Activated CD8-positive, alpha-beta T cell treated with anti-CD3 and anti-CD28 coated beads, Interleukin-2, amount 10 ng/mL, durations not matched to agents 7 days and 5 days (primary cell): ENCODE measurements at places on chromosomes 5 and 9. TPM values are rescaled to one million over a fixed set of nuclear protein-coding genes. Genes with fewer than 3 reads are reported as not detected.
A peak's percentile ranks its signal among the peaks of the same experiment; 100 is the strongest.

GRCh38 chr9:76896035-76896434 lies 9.9 kb downstream of the PRUNE2 start:
- H3K4me3 ChIP-seq = no peak overlapping the region
- H3K27ac ChIP-seq = no peak overlapping the region

DNA sequence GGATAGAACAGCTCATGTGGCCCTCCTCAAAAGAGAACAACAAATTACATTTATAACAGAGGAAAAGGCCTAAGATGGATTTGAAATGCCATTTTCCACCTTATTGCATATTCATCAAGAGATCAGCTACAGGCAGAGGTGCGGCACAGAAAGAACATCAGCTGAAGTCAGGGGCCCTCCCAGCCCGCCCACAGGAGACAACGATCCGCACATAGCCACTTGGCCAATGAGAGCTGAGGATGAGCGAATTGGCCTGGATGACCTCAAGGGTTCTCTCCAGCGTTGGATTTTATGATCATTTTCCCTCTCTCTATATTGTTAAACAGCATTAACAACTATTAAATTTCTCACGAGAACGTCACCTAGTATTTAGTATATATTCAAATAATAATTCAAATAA lies 97.6 kb downstream of the GNAQ start:
- peaks cover 4% of the 10 kb centered on the region for H3K36me3 ChIP-seq
- H3K4me3 ChIP-seq = no peak overlapping the region
- H3K4me1 ChIP-seq = no peaks in the 10 kb centered on the region
- DNase-seq = no peak
- H3K27ac ChIP-seq = no peak overlapping the region

GRCh38 chr5:177103523-177104253 lies 17.0 kb downstream of the FGFR4 start:
- no peaks in the 10 kb centered on the region for H3K36me3 ChIP-seq
- no peaks in the 10 kb centered on the region for H3K4me1 ChIP-seq
- no peak overlapping the region for H3K4me3 ChIP-seq
- peak overlapping the region; percentile 43 for H3K27ac ChIP-seq
- H3K27me3 ChIP-seq = peaks cover 5% of the 10 kb centered on the region

GRCh38 chr9:83434254-83434653 lies 103.9 kb downstream of the FRMD3 start:
- H3K36me3 ChIP-seq = no peaks in the 10 kb centered on the region
- H3K27ac ChIP-seq = no peak overlapping the region
- H3K27me3 ChIP-seq = no peaks in the 10 kb centered on the region
- DNase-seq = no peak
- H3K4me1 ChIP-seq = no peaks in the 10 kb centered on the region

PRDM9 gene
- not detected for total RNA-seq

GRCh38 chr9:69949396-69949795 lies 94.3 kb upstream of the MAMDC2 start:
- H3K27ac ChIP-seq = no peak overlapping the region
- DNase-seq = no peak
- no peaks in the 10 kb centered on the region for H3K36me3 ChIP-seq

GRCh38 chr5:6950250-6950649 lies 237.0 kb downstream of the TENT4A start:
- no peak overlapping the region for H3K27ac ChIP-seq
- no peaks in the 10 kb centered on the region for H3K36me3 ChIP-seq
- DNase-seq = no peak

CTNND2 gene
- total RNA-seq = not detected

DNA sequence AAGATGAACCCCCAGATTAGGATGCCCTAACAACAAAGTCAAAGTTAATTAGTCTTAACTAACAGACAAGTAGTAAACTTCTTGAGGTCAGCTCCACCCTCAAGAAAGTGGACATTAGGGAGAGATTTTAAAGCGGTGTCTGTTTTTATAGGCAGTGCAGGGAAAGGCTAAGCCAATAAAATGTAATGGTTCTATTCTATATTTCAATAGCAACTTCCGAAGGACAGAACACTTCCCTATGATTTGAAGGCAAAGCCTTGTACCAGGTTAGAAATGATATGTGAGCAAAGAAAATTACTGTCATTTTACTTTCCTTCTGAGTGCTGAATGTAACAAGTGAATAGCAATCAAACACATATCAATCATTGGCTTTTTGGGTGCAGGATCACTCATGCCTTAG lies 455.2 kb downstream of the ISL1 start:
- no peaks in the 10 kb centered on the region for H3K36me3 ChIP-seq
- no peaks in the 10 kb centered on the region for H3K4me1 ChIP-seq
- no peak for DNase-seq
- no peaks in the 10 kb centered on the region for H3K27me3 ChIP-seq

SVEP1 gene
- not detected for total RNA-seq

FLT4 gene
- total RNA-seq = 0.90 TPM

DNA sequence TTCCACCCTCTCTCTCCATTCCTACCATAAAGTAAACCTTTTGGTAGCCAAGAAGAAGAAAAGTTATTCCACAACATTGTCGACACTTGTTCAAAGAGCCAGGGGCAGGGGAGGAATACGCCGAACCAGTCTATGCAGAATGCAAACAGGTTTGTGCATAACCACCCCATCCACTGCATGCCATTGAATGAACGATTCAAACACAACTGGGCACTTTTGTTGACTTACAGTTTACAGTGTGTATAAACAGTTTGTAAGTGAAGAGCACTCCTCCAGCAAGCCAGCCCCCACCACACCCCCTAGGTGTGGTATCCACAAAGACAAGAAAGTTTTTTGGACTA lies 6.8 kb upstream of the S1PR3 start:
- H3K36me3 ChIP-seq = no peaks in the 10 kb centered on the region
- no peak for DNase-seq
- no peak overlapping the region for H3K27ac ChIP-seq
- H3K4me1 ChIP-seq = peaks cover 7% of the 10 kb centered on the region
- H3K4me3 ChIP-seq = no peak overlapping the region

IL5 gene
- 0.71 TPM for total RNA-seq

GRCh38 chr9:122125509-122126330 lies 32.6 kb upstream of the TTLL11 start:
- no peaks in the 10 kb centered on the region for H3K36me3 ChIP-seq
- H3K27me3 ChIP-seq = peaks cover 30% of the 10 kb centered on the region
- no peak overlapping the region for H3K4me3 ChIP-seq
- no peak for DNase-seq
- peaks cover 22% of the 10 kb centered on the region for H3K4me1 ChIP-seq
- H3K27ac ChIP-seq = no peak overlapping the region

C5orf58 gene
- not detected for total RNA-seq

- no peaks in the 10 kb centered on the region for H3K4me1 ChIP-seq
- no peaks in the 10 kb centered on the region for H3K36me3 ChIP-seq
- no peaks in the 10 kb centered on the region for H3K27me3 ChIP-seq
- no peak overlapping the region for H3K4me3 ChIP-seq
- no peak for DNase-seq
These were observed 188.9 kb downstream of the SLIT3 start for GRCh38 chr5:169112016-169112415.

DNA sequence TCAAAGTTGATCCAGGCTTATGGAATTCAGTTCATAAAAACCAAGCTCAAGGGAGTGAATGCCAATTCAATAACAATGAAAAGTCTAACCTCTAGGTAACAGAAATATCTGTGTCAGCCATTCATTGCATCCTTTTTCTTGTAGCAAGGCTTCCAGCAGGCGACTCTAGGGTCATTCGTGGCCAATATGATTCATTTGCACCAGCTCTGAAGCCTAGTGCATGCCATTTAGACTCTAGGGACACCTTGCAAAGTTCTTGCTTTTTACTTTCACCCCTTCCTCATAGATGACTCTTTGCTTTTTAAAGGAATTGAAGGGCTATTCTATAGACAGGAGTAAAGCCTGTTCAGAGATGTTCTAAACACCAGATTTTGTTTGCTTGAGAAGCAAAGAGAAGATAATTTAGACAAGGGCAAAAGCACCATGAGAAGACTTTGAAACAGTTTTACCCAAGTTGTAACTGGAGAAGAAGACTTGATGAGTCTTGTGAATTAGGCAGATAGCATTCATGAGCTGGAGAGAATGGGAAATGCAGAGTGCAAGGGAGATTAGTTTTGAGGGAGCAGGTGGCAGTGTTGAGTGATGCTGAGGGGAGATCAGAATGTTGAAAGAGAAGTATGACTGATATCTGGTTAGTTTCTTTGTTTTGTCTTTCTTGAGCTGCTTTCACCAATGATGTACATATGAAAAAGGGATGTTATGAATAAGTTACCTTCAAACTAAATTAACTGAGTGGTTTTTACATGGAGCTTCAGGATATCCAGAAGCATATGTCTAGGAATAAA lies 94.5 kb downstream of the F2RL2 start:
- no peak overlapping the region for H3K27ac ChIP-seq
- no peak for DNase-seq
- H3K27me3 ChIP-seq = no peaks in the 10 kb centered on the region
- H3K36me3 ChIP-seq = peaks cover 7% of the 10 kb centered on the region
- peaks cover 31% of the 10 kb centered on the region for H3K4me1 ChIP-seq

DNA sequence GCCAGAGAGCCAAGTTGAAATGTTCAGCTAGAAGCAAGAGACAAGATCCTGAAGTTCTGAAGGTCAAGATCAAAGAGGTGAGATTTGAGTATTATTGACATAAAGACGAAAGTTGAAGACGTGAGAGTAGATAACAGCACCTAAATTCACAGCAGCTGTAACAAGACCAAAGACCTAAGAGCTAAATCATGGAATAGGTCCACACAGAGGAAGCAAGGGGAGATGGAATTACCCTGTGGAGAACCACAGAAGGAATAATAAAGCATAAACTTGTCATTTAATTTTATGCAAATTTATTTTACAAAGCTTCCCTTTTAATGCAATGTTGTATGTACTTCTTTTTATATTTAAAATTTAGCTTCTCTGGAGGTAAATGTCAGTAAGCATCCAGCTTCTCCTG lies 523.7 kb downstream of the NR2F1-AS1 start:
- H3K36me3 ChIP-seq = no peaks in the 10 kb centered on the region
- no peak for DNase-seq
- no peak overlapping the region for H3K27ac ChIP-seq
- H3K4me3 ChIP-seq = no peak overlapping the region
- no peaks in the 10 kb centered on the region for H3K27me3 ChIP-seq

GRM6 gene
- total RNA-seq = not detected

- no peak overlapping the region for H3K27ac ChIP-seq
- H3K4me1 ChIP-seq = no peaks in the 10 kb centered on the region
- no peaks in the 10 kb centered on the region for H3K36me3 ChIP-seq
- no peaks in the 10 kb centered on the region for H3K27me3 ChIP-seq
- DNase-seq = no peak
These were observed 1260.1 kb upstream of the ACO1 start for GRCh38 chr9:31124389-31124788.

DNA sequence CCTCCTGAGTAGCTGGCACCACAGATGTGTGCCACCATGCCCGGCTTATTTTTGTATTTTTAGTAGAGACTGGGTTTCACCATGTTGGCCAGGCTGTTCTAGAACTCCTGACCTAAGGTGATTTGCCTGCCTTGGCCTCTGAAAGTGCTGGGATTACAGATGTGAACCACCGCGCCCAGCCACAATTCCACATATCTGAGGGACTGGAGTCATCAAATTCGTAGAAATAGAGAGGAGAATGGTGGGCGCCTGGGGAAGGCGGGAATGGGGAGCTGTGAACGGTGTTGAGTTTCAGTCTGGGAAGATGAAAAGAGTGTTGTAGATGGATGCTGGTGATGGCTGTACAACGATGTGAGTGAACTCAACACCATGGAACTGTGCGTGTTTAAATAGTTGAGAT lies 1.9 kb upstream of the ABO start:
- H3K27me3 ChIP-seq = peaks cover 31% of the 10 kb centered on the region
- no peak overlapping the region for H3K4me3 ChIP-seq
- no peak for DNase-seq

SLC34A1 gene
- 2.1 TPM for total RNA-seq

EQTN gene
- total RNA-seq = not detected

PCDHB3 gene
- not detected for total RNA-seq

GRCh38 chr9:112028242-112029221 lies 131.9 kb downstream of the UGCG start:
- H3K27ac ChIP-seq = no peak overlapping the region
- no peak for DNase-seq
- peaks cover 5% of the 10 kb centered on the region for H3K27me3 ChIP-seq
- H3K4me1 ChIP-seq = peaks cover 41% of the 10 kb centered on the region
- peaks cover 20% of the 10 kb centered on the region for H3K36me3 ChIP-seq

DNA sequence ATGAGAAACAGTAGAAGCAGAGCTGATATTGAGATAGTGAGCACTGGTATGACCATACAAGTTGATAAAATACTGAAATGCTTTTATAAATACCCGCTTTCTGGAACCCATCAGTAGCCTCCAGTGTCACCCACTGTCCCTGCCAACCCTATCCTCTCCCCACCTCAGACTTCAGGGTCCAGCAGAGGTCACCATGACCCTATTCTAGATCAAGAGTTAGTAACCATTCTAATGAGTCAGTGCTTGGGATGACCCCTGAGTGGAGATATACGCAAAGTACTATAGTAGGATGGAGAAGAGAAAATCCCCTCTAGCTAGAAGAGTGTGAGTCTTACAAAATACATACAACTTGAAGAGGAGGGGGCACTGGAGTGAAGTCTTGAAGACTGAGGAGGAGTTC lies 297.9 kb upstream of the BRINP1 start:
- H3K4me3 ChIP-seq = no peak overlapping the region
- DNase-seq = no peak
- no peaks in the 10 kb centered on the region for H3K4me1 ChIP-seq
- no peaks in the 10 kb centered on the region for H3K36me3 ChIP-seq
- no peak overlapping the region for H3K27ac ChIP-seq
- no peaks in the 10 kb centered on the region for H3K27me3 ChIP-seq

RPL35 gene
- total RNA-seq = 1,437 TPM

SECISBP2 gene
- total RNA-seq = 37.5 TPM

- DNase-seq = no peak
- H3K4me1 ChIP-seq = no peaks in the 10 kb centered on the region
- H3K27ac ChIP-seq = no peak overlapping the region
- H3K27me3 ChIP-seq = no peaks in the 10 kb centered on the region
- H3K4me3 ChIP-seq = no peak overlapping the region
- H3K36me3 ChIP-seq = no peaks in the 10 kb centered on the region
These were observed 16.3 kb downstream of the FABP6 start for GRCh38 chr5:160245506-160246086.

EIF4EBP3 gene
- total RNA-seq = 8.6 TPM

DNA sequence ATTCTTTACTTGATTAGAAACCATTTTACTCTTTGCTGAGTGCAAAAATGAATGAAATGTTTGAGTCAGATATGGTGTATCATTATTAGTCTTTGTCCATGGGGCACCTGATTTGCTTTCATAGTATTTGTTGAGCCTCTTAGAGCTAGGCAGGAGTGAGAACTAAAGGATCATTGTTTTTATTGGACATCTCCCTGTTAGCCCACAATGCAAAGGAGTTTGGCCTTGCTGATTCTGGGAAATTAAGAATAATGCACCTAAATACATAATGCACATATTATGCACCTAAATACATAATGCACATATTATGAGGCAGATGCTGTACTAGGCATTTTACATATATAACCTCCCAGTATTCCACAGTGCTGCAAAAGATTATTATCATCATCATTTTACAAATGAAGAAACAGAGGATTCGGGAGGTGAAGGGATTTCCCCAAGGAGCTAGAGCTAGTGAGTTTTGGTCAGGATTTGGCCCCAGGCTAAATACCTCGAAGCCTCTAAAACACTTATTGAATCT lies 113.0 kb upstream of the LIFR start:
- no peak for DNase-seq
- H3K27ac ChIP-seq = no peak overlapping the region
- H3K36me3 ChIP-seq = no peaks in the 10 kb centered on the region
- H3K4me1 ChIP-seq = no peaks in the 10 kb centered on the region
- H3K4me3 ChIP-seq = no peak overlapping the region

GABBR2 gene
- not detected for total RNA-seq

TMED9 gene
- 104 TPM for total RNA-seq

ZNF474 gene
- not detected for total RNA-seq

GRCh38 chr9:133516256-133516960 lies 8.4 kb downstream of the MYMK start:
- DNase-seq = no peak
- no peaks in the 10 kb centered on the region for H3K36me3 ChIP-seq
- H3K4me1 ChIP-seq = no peaks in the 10 kb centered on the region
- no peaks in the 10 kb centered on the region for H3K27me3 ChIP-seq
- no peak overlapping the region for H3K4me3 ChIP-seq

ABO gene
- not detected for total RNA-seq
